ENCODE measurements at places on chromosomes 12 and 14. TPM values are rescaled to one million over a fixed set of nuclear protein-coding genes. Genes with fewer than 3 reads are reported as not detected.

Gene KRT85
- total RNA-seq, result not detected

Gene KLRC3
- 0.54 TPM for total RNA-seq

GRCh38 chr14:102057480-102058114 lies 29.2 kb downstream of the HSP90AA1 start:
- DNase-seq, result peak; percentile 9

- peak; percentile 57 for DNase-seq
Measured at GRCh38 chr12:108856170-108856427, 1.3 kb downstream of the SSH1 start.

Gene NTS
- total RNA-seq, result 0.92 TPM

- peak; percentile 26 for DNase-seq
Measured at GRCh38 chr12:132392389-132393244, 63.2 kb upstream of the GALNT9 start.

All from mucosa of descending colon (tissue), 3 donors.